ENCODE measurements at places on chromosomes 1 and 21.

DNA sequence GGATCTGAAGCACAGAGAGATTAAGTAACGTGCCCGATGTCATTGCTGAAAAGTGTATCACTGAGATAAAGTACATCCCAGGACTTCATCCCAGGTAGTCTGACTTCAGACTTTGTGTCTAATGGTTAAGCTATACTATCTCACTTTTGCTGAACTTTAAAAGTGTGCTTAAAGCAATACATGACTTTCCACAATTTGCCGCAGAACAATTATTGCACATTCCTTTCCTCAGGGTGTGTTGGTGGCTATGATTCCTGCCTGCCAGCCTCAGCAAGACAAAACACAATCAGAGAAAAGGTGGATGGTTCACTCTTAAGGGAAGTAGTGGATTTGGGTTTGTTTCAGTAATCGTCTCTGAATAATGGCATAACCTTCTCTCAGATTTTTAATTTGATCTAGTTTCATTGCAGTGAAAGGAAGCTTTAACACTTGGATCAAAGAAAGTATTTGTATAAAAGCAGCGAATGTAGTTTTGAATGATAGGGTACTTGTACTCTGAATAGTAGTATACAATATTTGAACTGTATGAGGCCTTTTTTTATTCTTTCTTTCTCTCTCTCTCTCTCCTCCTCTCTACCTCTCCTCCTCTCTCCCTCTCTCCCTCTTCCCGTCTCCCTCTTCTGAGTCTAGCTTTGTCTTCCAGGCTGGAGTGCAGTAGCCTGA is 47.0 kb downstream of the CNST start:
- DNase-seq = no peak

DNA sequence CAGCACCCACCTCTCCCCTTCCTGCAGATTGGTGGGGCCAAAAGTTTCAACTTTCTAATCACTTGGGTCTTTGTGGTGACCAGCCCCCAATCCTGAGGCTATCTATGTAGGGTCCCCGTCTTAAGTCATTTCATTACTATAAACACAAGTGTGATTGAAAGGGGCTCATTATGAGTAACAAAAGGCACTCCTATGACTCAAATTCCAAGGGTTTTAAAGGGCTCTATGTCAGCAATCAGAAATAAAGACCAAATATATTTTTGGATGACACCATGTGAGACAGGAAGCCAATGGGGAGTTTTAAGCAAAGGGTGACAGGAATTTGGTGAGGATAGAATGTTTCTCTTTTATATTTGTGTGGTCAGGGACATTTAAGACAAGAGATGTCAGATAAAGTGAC is 6.2 kb downstream of the ERO1B start:
- no peak for DNase-seq

- no peak for DNase-seq
These were observed 27.0 kb upstream of the PPP1R15B start for GRCh38 chr1:204438628-204439027.

DNA sequence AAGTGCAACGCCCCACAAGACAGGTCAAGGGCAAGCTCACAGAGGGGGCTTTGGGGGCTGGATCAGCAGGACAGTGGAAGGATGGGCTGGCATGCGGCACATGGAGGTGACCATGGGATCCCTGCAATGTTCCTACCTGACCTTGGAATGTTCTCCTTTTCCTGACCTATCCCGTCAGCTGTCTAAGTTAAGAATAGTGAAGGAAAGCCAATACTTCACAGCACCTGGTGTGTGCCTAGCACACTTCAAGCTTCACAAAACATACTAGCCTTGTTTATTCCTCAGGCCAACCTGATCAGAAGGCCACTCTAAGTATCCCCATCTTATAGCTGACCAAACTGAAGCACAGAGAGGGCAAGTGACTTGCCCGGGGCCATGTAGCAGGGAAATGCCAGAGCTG is 31.2 kb downstream of the LRRC38 start:
- DNase-seq = no peak

GRCh38 chr1:201556841-201557571 is 18.1 kb downstream of the NAV1 start:
- no peak for DNase-seq

DNA sequence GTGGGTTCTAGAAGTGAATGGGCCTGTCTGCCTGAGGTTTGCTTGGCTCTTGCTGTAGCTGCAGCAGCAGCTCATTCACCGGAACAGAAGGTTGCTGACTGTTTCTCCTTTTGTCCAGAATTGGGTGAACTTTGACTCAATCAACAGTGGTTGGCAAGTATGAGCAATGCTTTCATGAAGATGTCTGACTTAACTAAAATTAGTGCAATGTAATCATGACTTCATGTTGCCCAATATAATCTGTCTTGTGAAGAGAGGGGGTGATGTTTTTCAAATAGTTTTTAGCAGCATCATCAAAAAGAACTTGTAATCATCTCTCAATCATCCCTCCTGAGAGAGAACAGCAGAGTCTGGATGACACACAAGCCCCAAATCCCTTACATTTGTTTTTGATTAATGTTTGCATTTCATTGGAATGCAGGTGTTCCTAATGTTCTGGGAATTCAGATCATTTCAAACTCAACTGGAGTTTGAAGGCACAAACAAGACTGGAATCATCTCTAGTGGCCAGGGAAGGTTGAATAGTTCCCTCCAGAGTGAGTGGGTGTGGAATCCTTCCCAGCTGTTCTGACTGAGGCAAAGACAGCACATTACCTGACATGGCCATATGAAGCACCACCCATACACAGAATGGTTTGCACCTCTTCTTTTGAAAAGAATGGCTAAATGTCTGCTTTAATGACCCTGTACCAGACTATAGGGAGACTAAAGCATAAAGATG is 82.9 kb downstream of the HLX start:
- DNase-seq = no peak

DNA sequence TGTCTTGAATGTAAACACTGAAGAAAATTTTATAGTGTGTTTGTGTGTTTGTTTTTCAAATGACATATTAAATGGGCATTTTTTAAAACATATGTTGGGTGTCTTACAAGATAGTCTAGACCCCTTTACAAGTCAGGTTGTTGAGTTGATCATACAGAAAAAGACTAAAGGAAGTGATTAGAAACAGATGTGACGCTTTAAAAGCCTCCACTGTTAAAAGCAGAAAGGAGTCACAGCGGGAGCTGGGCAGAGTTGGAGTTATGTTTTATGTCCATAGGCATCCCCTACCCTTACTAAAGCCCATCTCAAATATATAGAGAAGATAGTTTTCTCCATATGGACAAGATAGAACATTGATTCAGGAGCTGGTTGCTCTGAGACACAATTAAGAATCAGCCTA is 393.9 kb downstream of the PLPP3 start:
- DNase-seq = no peak

GRCh38 chr1:155176544-155177071 is 3.0 kb downstream of the TRIM46 start:
- DNase-seq = peak; percentile 81

- DNase-seq = no peak
These were observed 8.3 kb downstream of the TNNT2 start for GRCh38 chr1:201369209-201369608.

DNA sequence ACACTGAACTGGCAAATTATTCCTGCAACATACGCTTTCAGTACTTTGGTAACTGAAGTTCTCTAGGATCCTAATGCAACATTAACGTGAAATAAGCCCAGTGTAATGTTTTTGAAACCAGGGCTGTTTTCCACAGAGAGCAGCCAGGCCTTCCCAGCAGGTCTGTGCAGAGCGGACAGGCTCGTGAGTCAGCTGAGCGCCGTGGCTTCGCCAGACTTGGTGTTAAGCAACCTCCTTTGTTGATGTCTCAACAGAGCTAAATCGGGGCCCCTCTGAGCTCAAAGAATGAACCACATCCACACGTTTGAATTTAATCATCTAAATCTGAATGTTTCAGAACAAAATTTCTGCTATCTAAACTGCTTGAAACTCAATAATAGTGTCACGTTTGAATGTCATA is 181.8 kb upstream of the FMN2 start:
- DNase-seq = no peak

- no peak for DNase-seq
These were observed 29.2 kb downstream of the DNASE2B start for GRCh38 chr1:84427250-84428188.

GRCh38 chr1:84374991-84375696 is 23.1 kb upstream of the DNASE2B start:
- no peak for DNase-seq

- no peak for DNase-seq
These were observed 296.0 kb downstream of the PTPRU start for GRCh38 chr1:29532285-29532684.

GRCh38 chr21:37984416-37984815 is 68.2 kb upstream of the KCNJ6 start:
- no peak for DNase-seq

DNA sequence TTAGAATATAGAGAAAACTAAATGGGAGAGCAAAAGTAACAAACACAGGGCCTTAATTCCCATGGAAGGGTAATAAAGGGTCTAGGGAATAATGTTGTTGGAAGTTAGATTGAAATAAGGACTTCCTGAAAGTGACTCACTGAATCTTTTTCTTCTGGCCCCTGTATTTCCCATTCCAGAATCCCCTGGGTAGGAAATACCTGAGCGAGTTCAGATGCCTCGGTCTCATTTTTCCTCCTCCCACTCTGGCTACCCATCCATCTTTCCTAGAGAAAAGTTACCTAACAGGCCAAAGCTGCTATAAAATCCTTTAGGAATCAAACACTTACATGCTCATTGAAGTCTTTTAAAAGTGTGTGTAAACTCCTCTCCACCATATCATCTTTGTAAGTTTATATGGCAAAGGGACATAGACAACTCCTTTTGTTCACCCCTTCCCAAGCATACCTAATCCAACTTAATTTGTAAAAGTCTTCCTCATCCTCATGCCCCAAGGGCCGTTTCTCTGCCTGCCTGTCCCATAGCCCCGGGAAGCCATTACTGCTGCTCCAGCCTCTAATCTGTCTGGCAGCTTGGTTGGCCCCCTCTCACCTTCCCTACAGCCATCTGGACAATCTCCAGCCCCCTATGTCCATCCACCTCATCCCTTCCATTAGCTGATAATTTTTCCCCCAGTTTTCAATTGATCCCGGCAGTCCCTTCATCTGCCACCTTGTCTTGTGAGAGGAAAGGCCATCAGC is 3.3 kb upstream of the MEF2D start:
- no peak for DNase-seq

GRCh38 chr1:226946841-226947240 is 6.7 kb downstream of the COQ8A start:
- DNase-seq = no peak

- DNase-seq = peak; percentile 73
These were observed 22.9 kb upstream of the NDC1 start for GRCh38 chr1:53860967-53861411.

GRCh38 chr1:224505454-224506093 is 71.0 kb upstream of the WDR26 start:
- no peak for DNase-seq

DNA sequence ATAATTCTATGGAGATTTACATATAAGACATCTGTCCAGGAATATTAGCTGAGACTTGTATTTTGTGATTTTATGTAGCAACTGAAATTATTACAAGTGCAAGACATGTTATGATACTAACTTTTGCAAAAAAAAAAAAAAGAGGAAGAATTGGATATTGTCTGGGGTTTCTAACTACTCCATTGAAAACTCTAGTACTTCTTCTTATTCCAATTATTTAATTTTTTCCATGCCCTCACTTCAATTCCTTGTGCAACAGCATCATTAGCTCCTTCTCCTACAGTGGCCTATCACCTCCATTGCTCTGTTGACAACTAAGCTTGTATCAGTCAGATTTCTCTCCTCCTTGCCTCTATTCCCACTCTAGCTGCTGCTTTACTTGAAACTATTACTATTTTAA is 126.6 kb downstream of the PTPRC start:
- no peak for DNase-seq

GRCh38 chr1:6785728-6786505 is 663 bp downstream of the CAMTA1 start:
- DNase-seq = peak; percentile 29

DNA sequence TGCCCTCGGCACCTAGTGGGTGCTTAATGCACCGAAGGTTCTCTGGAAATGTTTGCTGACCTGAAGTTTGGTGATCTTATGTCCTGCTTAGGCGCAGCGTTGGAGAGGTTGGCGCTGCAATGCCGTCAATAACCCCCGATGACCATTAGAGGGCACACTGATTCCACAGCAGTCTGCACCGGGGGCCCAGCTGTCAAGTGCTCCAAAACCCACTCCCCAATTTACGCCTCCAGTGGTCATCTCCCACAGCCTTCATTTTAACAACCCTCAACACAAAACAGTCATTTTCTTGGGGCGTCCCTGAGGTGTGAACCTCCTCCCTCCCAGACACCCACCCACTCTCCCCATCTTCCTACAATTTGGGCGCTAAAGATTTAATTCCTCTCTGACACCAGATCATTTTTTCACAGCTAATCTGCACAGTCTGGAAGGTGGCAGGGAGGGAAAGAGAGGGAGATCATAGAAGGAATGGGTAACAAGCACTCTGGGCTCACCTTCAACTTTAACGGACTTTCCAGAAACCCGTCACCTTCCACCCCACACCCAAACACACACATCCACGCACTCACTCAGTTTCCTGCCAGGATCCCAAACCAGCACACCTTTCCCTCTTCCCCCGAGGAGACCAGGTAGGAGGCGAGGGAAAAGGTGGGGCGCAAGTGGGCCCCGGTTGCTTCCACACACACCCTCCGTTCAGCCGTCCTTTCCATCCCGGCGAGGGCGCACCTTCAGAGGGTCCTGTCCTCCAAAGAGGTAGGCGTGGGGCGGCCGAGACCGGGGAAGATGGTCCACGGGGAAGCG is 570 bp upstream of the NPR1 start:
- DNase-seq = peak; percentile 55
